NCI-H1092 treated with DMSO at 0.1 percent for 48 hours (cell line): ENCODE measurements at places on chromosomes 7 and 10.

GRCh38 chr10:127470911-127471310, 78.2 kb upstream of the NPS start:
- no peak for DNase-seq

- DNase-seq: no peak
Observed at GRCh38 chr7:137590756-137591305, 247.3 kb upstream of the PTN start.

- DNase-seq: no peak
Observed at GRCh38 chr7:24199978-24200377, 84.0 kb upstream of the NPY start.

DNA sequence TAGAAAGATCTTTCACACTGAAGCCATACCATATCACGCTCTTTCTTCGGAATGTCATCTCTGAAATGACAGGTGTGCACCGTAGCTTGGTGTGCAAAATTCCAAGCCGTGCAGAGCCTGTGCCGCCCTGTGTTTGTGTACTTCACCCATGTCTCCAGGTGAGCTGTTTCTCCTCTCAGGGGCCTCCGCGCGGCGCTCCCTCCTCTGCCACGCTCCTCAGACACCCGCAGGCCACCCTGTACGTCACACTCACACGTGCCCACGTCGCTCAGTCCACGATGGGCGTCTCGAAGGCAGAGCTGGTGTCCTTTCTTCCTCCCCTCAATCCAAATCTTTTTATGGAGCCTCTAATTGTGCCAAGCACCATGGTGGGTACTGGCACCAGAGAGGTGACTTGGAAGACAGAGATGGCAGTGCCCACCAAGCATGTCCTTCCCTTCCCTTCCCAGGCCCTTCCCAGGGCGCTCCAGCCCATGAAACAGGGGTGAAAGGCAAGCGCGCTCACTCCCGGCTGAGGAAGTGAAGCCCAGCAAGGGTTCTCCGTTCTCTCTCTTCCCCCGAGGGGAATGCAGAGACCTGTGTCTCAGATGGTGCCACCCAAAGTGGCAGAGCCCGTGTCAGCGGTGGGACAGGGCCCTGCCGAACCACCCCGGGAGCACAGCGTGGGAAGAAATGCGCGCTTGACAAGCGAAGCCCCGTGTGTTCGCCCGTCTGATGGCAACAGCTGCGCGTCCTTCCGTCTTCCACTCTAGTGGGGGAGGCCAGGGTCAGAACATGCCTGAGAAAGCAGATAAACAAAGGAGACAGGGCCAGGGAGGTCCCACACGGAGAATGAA, 292.5 kb upstream of the SHH start:
- no peak for DNase-seq

- DNase-seq: no peak
Observed at GRCh38 chr10:30759423-30759822, 129.9 kb upstream of the LYZL2 start.

GRCh38 chr10:62096256-62096933, 172.2 kb downstream of the RTKN2 start:
- DNase-seq: no peak

GRCh38 chr10:3395458-3395861, 222.9 kb upstream of the PITRM1 start:
- peak; percentile 79 for DNase-seq

- DNase-seq: no peak
Observed at GRCh38 chr10:20970708-20971107, 73.6 kb upstream of the NEBL start.

DNA sequence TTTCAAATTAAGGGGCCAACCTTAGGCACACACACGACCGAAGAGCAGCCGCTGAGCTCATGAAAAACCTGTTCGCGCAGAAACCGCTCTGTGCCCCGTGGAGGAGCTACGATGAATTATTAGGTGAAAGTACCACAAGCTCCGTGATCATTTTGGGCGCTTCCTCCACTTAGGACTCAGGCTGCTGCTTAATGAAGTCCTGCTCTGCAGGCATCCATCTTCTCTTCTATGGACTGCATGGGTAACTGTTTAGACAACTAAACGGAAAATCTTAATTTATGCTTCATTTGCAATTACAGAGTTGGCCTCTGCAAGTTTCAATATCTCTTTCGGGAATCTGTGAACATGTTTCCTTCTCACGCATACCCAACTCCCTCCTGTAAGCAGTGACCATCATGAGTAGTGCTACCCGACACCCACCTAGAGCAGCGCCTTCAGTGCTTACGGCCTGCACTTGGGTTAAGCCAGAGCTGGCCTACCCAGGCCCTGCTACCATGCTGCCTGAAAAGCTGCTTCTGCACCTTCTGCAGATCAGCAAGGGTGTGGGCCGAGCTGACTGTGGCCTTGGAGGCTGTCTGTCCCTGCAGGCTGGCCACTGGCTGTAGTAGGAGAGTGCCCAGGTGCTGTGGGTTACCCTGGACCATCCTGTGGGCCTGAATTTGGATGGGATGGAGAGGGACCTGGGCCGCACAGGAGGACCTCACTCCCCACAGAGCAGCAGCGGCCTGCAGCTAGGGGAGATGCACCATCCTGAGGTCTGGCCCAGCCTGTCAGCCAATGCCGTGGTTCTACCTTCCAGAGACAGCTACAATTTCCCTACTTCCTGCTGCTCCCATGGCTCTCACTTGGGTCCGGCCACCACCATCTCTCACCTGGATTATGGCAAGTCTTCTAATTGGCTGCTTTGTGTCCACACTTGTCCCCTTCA, 36.0 kb downstream of the GNA12 start:
- DNase-seq: no peak

- DNase-seq: no peak
Observed at GRCh38 chr7:148524479-148525224, 65.9 kb upstream of the C7orf33 start.

GRCh38 chr7:104906556-104906955, 107.4 kb upstream of the KMT2E start:
- no peak for DNase-seq

DNA sequence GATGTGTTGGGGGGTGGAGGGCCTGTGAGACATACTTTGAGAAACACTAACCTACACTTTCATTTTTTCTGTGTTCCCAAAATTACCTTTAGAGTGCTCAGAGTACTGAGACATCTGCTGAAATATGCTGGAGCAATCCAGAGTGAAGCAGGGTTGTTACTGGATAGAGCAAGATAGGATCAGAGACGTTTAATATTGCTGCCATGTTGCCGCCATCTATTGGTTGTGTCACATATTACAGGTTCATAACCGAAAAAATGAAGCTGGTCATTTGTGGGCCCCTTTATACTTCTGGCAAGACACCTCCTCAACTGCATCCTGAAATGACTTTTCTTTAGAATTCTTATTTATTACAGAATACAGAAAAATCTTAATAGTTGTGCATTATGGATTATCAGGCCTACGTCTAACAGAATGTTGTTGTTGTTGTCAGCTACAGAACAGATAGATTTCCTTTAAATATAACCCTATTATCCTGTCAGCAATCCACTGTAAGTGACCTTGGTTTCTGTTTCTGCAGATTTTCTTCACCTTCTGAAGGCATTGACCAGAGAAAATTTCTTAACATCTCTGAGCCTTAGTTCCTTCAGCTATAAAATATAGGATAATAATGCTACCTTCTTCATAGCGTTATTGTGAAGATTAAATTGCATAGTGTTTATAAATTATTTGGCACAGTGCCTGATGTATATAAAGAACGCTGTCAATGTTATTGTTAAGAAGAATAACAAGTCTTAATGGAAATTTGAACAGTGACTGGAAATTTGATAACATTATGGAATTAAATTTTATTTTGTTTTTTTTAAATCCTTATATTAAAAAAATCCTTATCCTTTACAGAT, 16.2 kb upstream of the DLD start:
- peak; percentile 73 for DNase-seq

DNA sequence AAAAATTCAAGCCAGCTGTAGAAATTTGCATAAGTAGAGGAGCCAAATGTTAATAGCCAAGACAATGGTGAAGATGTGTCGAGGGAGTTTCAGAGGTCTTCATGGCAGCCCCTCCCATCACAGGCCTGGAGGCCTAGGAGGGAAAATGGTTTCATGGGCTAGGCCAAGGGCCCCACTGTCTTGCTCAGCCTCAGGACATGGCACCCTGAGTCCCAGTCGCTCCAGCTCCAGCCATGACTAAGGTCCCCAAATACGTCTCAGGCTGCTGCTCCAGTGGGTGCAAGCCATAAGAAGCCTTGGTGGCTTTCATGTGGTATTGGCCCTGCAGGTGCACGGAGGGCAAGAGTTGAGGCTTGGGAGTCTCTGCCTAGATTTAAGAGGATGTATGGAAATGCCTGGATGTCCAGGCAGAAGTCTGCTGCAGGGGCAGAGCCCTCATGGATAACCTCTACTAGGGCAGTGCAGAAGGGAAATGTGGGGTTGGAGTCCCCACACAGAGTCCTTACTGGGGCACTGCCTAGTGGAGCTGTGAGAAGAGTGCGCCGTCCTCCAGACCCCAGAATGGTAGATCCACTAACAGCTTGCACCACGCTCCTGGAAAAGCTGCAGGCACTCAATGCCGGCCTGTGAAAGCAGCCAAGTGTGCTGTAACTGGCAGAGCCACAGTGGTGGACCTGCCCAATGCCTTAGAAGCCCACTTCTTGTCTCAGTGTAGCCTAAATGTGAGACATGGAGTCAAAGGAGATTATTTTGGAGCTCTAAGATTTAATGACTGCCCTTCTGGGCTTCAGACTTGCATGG, 19.2 kb downstream of the TBATA start:
- DNase-seq: no peak

DNA sequence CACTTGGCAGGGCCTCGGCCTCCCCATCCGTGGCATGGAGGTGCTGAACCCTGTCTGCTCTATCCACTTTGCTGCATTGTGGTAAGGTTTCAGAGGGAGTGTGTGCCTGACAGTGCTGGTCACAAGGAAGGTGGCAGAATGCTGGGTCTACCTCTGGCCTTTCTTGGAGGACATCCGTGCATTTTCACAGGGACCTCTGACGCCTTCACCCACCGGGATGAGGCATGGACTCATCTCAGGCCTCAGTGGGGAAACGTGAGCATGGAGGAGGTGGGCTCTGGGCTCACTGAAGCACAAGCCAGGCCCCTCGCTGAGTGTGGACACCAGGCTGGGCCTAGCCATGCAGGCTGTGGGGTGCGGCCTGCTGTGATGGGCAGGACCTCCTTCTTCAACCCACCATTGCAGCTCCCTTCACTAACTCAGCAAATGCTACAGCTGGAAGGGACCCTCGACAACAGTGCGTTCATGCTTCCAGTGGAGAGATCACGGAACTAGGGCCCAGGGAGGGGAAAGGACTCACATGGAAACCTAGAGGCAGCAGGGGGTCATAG, 8.6 kb downstream of the TBATA start:
- DNase-seq: no peak

- DNase-seq: no peak
Observed at GRCh38 chr10:78328592-78329404, 295.1 kb downstream of the RPS24 start.

GRCh38 chr10:31136930-31137885, 105.5 kb upstream of the ZNF438 start:
- no peak for DNase-seq

DNA sequence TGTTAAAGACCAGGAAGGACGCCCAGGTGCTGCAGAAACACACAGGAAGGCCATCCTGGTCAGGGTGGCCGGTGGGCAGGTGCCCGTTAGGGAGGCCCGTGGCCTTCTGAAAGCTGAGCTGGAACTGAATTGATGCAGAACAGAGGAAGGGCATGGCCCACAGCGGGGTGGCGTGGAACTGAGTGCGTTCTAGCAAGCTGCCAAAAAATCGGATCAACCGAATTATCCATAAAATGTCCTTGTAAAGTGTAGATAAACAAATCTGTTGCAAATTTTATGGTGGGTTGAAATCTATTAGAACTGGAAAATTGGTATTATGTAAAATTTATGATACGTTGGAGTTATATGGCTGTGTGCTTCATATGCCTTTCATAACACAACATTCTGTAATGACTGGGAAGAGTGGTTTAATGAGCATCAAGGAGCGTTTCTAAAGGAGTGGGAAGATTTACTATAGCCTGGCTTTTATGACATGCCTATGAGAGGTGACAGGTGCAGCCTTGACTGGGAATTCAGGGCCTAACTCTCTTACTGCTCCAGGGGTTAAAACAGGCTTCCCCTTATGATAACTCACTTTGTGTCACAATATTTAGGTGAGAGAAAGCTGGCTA, 108.1 kb downstream of the GPR26 start:
- DNase-seq: peak; percentile 78

- DNase-seq: no peak
Observed at GRCh38 chr7:17234398-17235031, 63.9 kb upstream of the AHR start.

- DNase-seq: peak; percentile 29
Observed at GRCh38 chr10:78292982-78293865, 259.6 kb downstream of the RPS24 start.

- no peak for DNase-seq
Observed at GRCh38 chr10:129941199-129942018, 22.7 kb downstream of the EBF3 start.

GRCh38 chr7:50356212-50356944, 51.9 kb downstream of the IKZF1 start:
- DNase-seq: no peak

- DNase-seq: peak; percentile 2
Observed at GRCh38 chr10:121823993-121824463, 103.8 kb downstream of the ATE1 start.

DNA sequence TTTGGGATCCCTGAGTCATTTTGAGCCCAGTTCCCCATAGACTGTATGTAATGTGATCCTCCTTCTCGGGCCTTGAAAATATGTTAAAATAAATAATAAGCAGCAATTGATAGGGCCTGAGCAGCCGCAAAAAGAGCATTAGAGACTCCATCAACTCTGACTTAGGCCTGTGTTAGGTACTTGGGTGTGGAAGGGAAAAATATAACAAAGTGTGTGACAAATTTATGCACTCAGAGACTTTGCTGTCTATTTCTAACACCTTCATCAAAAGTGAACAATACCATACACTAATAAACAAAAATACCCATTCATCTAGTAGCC, 31.4 kb upstream of the HABP2 start:
- no peak for DNase-seq

DNA sequence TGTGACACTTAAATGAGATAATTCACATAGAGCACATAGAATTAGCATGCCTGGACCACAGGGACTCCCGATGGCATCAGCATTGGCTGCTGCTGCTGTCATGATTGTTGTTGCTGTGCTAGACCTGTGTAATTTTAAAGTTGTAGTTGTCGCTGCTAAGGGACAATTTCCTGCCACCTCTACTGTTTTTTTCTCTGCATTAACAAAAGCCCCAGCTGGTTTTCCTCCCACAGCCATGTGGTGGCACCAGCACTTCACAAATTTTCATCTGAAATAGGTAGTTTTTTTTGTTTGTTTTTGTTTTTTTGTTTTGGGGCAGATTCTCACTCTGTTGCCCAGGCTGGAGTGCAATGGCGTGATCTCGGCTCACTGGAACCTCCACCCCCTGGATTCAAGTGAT, 25.4 kb upstream of the PRXL2A start:
- DNase-seq: peak; percentile 18
